ENCODE measurements at places on chromosomes 5 and 9. TPM values are rescaled to one million over a fixed set of nuclear protein-coding genes. Genes with fewer than 3 reads are reported as not detected.

DNA sequence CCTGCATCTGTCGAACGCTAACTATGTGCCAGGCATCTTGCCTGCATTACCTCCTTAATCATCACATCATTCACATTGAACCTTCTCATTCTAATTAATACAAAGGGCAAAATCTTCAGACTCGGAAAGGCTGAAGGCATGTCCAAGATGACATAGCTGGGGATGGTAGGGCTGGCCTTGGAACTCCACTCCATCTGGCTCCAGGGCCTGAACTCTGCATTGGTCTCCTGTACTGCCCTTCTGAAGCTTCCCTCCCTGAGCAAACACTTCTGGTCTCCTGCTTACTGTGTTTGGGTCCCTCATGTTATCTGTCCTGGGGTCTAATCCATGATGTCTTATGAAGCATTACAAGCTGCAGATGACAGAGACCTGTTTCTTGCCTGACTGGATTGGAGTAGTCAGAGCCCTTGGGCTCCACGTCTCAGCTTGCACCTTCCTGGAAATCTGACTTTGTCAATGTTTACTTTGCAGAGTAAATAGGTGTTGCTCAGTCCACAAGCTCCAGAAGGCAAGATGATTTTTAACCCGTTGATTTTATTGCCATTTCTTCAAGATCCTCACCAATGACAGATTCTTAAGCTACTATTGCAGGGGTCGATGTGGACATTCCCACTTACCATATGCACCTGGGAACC lies 106.1 kb downstream of the GALNT10 start:
- no peak overlapping the region for H3K4me3 ChIP-seq
- no peak for DNase-seq
- H3K4me1 ChIP-seq = no peaks in the 10 kb centered on the region
- H3K27ac ChIP-seq = no peak overlapping the region
- no peaks in the 10 kb centered on the region for H3K36me3 ChIP-seq
- no peaks in the 10 kb centered on the region for H3K27me3 ChIP-seq

DNA sequence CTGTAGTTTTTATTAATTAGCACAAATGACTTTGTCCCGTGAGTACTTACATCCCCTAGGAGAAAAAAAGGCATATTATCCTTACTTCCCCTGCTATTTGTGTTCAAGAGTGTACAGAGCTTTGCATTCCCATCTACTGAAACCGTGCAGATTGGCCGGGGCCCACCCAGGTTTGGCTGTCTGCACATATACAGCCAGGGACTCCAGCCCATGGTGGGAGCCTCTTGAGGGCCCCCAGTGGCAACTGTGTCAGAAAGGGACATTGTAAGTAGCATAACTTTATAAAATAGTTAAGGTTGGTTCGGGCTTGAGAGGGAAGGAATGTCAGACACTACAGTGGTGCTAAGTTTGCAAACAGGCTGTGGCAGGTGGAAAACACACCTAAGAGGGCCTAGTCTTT lies 24.7 kb downstream of the PHF2 start:
- H3K4me1 ChIP-seq = no peaks in the 10 kb centered on the region
- no peak overlapping the region for H3K4me3 ChIP-seq
- no peaks in the 10 kb centered on the region for H3K36me3 ChIP-seq
- no peaks in the 10 kb centered on the region for H3K27me3 ChIP-seq
- DNase-seq = no peak

GRCh38 chr9:33196736-33197135 lies 29.6 kb upstream of the B4GALT1 start:
- H3K27me3 ChIP-seq = no peaks in the 10 kb centered on the region
- no peaks in the 10 kb centered on the region for H3K36me3 ChIP-seq
- peak overlapping the region; percentile 61 for H3K27ac ChIP-seq

DNA sequence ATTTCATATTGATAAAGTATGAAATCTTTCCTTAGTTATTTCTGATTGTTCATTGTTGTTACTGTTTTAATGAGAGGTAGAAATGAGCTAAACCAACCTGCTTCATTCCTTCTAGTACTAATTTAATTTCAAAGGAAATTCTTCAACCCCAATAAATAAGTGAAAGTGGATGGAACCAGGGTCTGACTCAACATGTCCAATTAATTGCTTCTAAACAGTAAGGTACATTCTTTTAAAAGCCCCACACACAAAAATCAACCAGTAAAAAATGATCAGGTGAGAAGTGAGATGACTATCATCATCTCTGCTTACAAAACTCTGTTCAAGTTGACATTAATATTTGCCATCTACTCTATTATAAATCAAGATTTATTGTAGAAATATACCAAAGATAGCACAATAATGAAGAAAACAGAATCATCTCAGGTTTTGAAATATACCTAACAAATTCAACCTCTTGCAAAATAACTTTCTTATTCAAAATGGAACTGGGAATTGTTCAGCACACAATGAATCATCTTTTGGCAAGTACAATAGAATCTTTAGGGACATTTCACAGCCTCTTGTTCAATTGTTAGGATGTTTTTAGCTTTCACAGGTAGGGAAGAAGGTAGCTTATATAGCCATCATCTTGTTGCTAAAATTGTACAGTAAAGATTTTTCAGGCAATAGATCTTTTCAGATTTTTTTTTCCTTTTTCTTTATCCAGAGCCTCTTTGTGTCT lies 114.5 kb downstream of the RPS23 start:
- H3K4me1 ChIP-seq = peaks cover 20% of the 10 kb centered on the region
- no peaks in the 10 kb centered on the region for H3K36me3 ChIP-seq
- H3K27ac ChIP-seq = peak overlapping the region; percentile 72
- no peaks in the 10 kb centered on the region for H3K27me3 ChIP-seq

- peak overlapping the region; percentile 73 for H3K27ac ChIP-seq
- H3K4me1 ChIP-seq = peaks cover 16% of the 10 kb centered on the region
- no peaks in the 10 kb centered on the region for H3K27me3 ChIP-seq
- H3K36me3 ChIP-seq = no peaks in the 10 kb centered on the region
Measured at GRCh38 chr5:126002222-126002897, 420.8 kb upstream of the GRAMD2B start.

- no peaks in the 10 kb centered on the region for H3K36me3 ChIP-seq
- no peak for DNase-seq
- H3K4me1 ChIP-seq = no peaks in the 10 kb centered on the region
- no peak overlapping the region for H3K27ac ChIP-seq
- no peaks in the 10 kb centered on the region for H3K27me3 ChIP-seq
Measured at GRCh38 chr5:72412283-72413055, 92.3 kb downstream of the PTCD2 start.

DNA sequence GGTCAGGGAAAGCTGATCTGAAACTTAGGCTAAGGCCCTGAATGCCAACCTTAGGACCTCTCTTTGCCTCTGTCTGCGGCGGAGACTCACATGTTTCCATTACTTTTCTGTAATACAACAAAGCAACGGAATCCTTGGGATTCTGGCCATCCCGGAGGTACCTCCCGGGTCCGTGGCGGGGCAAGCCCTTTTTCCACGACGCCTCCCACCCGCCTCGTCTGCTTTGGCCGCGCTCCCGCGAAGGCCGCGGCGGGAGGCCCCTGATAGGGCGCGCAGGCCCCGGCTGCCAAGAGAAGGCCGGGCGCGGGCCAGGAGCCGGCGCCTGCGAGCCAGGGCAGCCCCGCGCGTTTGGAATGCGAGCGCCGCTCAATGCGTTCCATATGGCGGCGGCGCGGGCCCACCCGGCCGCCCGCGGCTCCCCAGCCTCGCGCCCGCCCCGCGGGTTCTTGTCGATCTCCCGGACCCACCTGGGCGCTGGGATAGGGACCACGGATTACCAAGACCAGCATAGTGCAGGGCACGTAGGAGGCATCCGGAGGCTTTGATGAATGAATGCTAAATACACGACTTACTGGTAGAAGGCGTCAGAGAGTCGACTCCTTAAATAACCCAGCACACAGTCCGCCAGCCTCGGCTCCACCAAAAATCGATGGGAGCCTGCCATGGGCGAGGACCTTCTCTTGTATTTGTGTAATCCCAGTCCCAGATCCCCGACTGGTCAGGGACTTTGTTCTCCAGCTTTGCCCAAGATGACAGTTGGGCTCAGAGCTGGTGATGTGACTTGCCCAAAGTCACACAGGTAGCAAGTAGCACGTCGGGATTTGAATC lies 17.5 kb upstream of the PHF19 start:
- no peaks in the 10 kb centered on the region for H3K27me3 ChIP-seq
- peak overlapping the region; percentile 81 for H3K27ac ChIP-seq
- H3K36me3 ChIP-seq = no peaks in the 10 kb centered on the region
- peak; percentile 78 for DNase-seq
- no peak overlapping the region for H3K4me3 ChIP-seq

GRCh38 chr5:38187532-38187931 lies 70.8 kb upstream of the EGFLAM start:
- H3K36me3 ChIP-seq = no peaks in the 10 kb centered on the region
- no peak overlapping the region for H3K4me3 ChIP-seq
- H3K4me1 ChIP-seq = no peaks in the 10 kb centered on the region

- H3K27me3 ChIP-seq = no peaks in the 10 kb centered on the region
- H3K4me1 ChIP-seq = no peaks in the 10 kb centered on the region
- no peak overlapping the region for H3K27ac ChIP-seq
- no peak for DNase-seq
- no peak overlapping the region for H3K4me3 ChIP-seq
- H3K36me3 ChIP-seq = no peaks in the 10 kb centered on the region
Measured at GRCh38 chr5:140591747-140592372, 27.2 kb downstream of the SLC35A4 start.

DNA sequence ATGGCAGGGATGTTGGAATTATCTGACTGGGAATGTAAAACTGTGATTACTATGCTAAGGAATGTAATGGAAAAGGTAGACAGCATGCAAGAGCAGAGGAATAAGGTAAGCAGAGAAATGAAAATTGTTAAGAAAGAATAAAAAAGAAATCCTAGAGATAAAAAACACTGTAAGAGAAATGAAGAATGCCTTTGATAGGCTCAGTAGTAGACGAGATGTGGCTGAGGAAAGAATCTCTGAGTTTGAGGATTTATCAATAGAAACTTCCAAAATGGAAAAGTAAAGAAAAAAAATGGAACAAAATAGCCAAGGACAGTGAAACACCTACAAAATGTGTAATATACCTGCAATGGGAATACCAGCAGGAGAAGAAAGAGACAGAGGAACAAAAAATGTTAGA lies 468.5 kb upstream of the PIK3R1 start:
- H3K27ac ChIP-seq = no peak overlapping the region
- DNase-seq = no peak
- H3K4me1 ChIP-seq = no peaks in the 10 kb centered on the region
- H3K4me3 ChIP-seq = no peak overlapping the region
- no peaks in the 10 kb centered on the region for H3K36me3 ChIP-seq

DNA sequence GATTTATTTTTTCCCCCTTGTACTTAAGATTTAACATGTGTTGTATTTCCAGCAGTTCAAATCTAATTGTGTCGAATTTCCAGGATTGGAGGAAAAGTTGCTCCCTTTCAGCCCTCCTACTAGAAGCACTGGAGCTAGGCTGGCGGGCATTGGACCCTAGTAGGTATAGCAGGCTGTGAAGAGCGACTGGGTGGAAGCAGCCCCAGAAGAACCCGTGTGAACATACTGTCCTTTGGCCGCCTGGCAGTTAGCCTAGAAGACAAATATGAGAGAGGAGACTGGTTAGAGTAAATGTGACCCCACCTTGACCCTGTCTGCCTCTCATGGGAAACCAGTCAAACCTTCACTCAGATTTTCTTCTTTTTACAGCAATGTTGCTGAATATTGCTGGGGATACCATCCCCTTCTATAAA lies 13.9 kb downstream of the ALDOB start:
- H3K27me3 ChIP-seq = no peaks in the 10 kb centered on the region
- no peak overlapping the region for H3K27ac ChIP-seq
- no peak overlapping the region for H3K4me3 ChIP-seq
- no peaks in the 10 kb centered on the region for H3K36me3 ChIP-seq

DNA sequence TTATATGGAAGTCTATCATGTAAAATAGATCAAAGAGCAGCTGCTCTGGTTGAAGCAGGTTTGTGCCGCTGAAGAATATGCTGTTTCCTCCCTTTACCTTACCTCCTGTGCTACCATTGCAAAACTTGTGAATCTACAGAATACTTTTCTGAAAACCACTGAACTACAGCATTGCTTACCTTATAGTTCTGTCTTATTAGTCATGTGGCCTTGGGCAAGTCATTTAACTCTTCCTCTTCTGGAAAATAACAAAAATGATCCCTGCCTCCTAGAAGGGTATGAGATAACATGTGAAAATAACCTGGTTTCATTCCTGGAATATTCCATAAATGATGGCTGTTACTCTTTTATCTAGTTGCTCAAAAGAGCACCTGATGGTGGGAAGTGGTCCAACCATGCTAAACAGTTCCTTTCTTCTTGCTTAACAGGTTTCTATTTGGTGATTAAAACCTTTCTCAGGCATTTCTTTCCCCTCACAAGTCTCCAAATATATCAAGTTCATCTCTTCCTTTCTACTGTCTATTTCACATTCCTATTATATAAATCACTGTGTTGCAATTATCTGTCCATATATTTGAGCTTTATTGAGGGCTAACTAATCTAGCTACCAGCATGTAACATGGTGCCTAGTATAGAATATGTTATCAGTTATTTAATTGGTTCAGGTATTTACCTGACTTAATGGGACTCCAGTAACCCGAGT lies 15.0 kb downstream of the TRIM32 start:
- DNase-seq = no peak
- H3K36me3 ChIP-seq = no peaks in the 10 kb centered on the region
- H3K27me3 ChIP-seq = no peaks in the 10 kb centered on the region
- H3K4me3 ChIP-seq = no peak overlapping the region
- H3K4me1 ChIP-seq = no peaks in the 10 kb centered on the region

- no peaks in the 10 kb centered on the region for H3K36me3 ChIP-seq
- no peak overlapping the region for H3K4me3 ChIP-seq
- DNase-seq = no peak
- H3K27me3 ChIP-seq = no peaks in the 10 kb centered on the region
- H3K4me1 ChIP-seq = no peaks in the 10 kb centered on the region
Measured at GRCh38 chr5:81924442-81924841, 47.4 kb upstream of the ATG10 start.

DNA sequence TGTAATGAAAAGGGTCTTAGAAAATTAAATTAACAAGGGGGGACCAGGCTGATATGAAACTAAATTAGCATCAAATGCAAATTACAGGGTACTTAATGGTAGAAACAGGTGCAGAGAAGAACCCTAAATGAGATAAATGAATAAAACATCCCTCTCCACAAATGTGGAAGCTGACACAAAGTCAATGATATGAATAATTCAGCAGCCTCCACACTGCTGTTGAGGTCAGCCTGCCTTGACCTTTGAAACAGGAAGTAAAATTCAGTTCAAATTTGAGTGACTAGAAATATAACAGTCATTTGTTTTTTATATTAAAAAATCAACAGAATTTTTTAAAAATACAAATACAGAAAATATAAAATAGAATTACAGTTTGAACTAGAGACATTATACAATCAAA lies 40.0 kb downstream of the EBF1 start:
- H3K4me1 ChIP-seq = peaks cover 10% of the 10 kb centered on the region
- H3K27ac ChIP-seq = peak overlapping the region; percentile 53
- H3K36me3 ChIP-seq = no peaks in the 10 kb centered on the region

Gene HRCT1
- 1.4 TPM for total RNA-seq

Gene LURAP1L
- total RNA-seq = 7.1 TPM

Gene CDX1
- total RNA-seq = 0.77 TPM

Gene PCDHB7
- 4.9 TPM for total RNA-seq

Gene ATG12
- total RNA-seq = 27.4 TPM

Gene ANKRD20A1
- total RNA-seq = 2.4 TPM

Measured in uterus (tissue), 4 donors.